ENCODE measurements at places on chromosomes 1 and 21.

- no peak for DNase-seq
Measured at GRCh38 chr1:94846308-94846707, 26.2 kb downstream of the SLC44A3 start.

- no peak for DNase-seq
Measured at GRCh38 chr21:46607636-46608035, 2.8 kb upstream of the S100B start.

- no peak for DNase-seq
Measured at GRCh38 chr1:30740251-30741238, 17.0 kb downstream of the LAPTM5 start.

DNA sequence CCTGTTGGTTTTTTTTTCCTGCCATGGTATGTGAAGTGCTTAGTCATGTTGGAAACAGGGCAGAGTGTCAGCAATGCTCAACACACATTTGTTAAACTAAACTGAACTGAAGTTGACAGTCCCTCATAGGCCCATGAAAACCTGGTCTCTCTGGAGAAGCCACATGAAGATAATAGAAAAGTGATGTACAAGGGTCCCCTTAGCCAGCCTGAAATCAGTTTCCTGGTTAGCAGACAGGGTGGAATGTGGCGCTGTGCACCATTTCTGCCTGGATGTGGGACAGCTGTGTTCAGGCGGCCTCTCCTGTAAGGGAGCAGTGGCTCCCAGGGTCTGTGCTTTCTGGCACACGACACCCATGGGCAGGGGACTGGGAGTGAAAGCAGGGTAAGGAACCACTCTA is 9.9 kb upstream of the CHI3L1 start:
- no peak for DNase-seq

GRCh38 chr1:19179597-19180264 is 30.3 kb downstream of the UBR4 start:
- no peak for DNase-seq

DNA sequence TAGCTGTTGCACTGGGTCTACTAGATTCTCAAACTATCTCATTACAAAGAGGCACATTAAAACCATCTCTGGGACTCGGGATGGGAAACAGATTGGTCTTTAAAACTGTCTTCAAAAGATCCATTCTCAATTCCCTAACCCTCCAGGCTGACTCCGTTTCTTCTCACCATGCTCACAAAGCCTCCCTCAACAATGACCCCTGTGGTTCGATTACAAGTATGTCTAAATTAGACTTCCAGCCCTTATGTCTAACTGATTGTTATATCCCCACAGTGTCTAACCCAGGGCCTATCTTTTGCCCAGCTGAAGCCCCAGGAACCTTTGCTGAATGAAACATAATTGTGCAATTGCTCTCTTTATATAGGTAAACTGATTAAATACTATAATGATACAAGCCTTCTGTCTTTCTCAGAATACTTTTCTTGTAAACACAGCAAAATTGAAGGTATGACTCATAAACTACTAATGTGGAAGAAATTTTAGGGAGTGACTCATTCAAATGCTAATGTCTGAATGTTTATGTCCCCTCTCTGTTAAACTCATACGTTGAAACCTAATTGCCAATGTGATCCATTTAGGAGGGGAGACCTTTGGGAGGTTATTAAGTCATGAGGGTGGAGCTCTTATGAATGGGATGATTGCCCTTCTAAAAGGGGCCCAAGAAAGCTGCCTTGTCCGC is 65.6 kb upstream of the DAB1 start:
- DNase-seq, result no peak

DNA sequence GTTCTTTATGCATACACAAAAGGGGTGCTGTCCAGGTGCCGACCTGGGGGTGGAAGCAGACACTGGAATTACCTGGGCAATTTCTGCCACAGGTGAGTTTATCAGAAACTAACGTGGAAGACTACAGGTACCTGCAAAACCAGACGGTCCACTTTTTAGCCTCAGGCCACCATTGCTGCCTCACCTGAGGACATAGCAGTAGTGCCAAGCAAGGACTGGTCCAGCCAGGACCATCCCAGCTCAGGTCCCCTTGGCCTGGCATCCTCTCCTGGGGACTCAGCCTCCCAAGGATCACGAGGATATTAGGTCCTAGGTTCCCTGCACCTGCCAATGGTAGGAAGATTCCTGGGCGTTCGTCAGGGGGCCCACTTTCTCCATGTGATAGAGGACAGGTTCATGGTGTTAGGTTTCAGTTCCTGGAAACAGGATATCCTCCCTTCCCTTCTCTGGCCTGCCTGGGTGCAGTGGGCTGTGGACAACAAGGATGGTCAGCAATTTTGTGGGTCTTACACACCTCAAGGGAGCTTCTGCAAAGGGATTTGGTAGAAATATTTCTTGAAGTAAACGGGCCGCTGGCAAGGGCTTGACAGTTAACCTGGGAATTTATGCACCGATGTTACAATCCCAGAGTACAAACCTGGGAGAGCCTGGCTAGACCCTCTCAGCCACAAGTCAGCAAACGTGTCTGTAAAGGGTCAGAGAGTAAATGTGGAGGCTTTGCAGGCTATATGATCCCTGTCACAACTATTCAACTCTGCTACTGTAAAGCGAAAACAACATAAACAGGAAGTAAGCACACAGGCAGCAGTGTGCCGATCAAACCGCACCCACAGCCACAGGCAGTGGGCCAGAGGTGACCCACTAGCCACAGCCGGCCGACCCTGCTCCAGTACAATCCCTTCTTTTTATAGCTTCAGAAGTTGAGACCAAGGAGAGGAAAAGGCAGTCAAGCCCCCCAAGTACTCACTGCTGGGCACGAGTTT is 71.4 kb upstream of the RAB4A start:
- no peak for DNase-seq

GRCh38 chr1:81432654-81433109 is 368.1 kb upstream of the ADGRL2 start:
- no peak for DNase-seq

DNA sequence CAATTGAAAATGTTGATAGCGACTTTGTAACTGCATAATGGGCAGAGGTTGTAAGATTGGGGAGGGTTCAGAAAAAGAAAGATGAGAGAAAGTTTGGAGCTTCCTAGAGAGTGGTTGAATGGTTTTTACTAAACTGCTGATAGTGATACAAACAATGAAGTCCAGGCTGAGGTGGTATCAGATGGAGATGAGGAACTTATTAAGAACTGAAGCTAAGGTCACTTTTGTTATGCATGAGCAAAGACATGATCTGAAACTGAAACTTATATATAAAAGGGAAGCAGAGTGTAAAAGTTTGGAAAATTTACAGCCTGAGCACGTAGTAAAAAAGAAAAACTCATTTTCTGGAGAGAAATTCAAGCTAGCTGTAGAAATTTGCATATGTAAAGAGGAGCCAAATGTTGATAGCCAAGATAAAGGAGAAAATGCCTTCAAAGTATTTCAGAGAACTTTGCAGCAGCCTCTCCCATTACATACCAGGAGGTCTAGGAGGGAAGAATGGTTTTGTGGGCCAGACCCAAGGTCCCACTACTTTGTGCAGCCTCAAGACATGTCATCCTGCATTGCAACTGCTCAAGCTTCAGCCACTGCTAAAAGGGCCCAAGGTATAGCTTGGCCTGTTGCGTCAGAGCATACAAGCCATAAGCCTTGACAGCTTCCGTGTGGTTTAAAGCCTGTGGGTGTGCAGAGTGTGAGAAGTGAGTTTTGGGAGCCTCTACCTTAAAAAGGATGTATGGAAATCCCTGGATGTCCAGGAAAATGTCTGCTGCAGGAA is 843.9 kb downstream of the AMY1C start:
- DNase-seq, result no peak

DNA sequence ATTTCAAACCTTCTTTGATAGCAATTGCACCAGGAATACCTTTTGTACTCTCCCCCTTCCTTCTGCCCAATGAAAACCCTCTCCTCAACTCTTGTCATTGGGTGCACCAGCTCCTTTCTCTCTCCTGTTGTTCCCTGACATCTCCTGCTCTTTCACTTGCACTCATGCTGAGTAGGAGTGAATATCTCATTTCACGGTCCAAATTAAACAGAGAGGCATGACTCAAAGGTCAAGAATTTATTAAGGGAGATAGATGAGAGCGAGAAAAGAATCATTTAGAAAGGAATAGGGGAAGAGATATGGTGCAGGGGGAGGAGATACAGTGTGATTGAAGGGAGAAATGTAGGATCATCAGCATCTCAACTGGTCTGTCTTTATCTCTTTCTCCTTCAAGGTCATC is 22.1 kb downstream of the AIM2 start:
- DNase-seq, result no peak

- no peak for DNase-seq
Measured at GRCh38 chr1:234605983-234606783, 3.8 kb downstream of the IRF2BP2 start.

DNA sequence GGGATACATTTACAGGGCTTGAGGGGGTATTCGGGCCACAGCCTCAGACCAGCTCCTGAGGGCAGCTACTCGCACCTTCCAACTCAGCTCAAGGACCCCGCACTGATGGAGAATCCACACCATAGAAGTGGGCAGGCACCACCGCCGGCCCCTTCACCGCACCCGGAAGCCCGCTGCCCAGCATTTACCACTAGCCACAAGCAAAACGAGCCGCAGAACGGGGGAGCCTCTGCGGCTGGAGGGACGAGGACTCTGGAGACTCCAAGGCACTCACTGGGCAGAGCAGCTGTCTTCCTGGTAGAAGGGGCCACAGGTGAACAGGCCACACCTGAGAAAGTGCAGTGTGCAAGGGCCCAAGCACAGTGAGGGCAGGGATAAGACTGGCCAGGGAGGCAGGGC is 5.4 kb downstream of the UBE2J2 start:
- DNase-seq, result no peak

GRCh38 chr1:174322202-174322862 is 125.4 kb upstream of the GPR52 start:
- no peak for DNase-seq

DNA sequence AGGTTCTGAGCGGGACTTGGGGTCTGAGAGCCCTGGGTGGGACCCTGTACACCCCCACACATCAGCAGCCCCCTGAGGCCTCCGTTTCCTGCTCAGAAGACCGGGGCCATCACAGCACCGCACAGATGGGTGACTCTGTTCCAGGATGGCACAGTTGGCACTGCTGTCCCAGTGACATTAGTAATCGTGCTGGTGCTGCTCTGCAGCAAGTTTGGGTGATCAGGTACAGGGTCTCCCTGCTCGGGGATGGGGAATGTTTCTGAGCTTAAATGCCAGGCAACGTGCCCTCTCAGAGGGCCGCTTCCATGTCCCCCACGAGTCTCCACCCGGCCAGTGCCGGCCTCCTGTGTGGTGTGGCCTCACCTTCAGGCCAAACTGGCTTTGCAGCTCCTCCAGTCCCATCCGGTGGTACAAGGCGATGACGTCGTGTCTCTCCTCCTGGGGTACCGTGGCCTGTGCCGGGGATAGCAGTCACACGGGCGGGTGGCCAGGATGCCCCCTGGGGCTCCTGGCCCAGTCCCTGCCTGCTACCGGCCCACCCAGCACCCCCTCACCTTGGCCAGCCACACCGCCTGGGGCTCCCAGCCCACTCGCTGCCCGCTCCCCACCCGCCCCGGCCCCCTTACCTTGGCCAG is 17.1 kb downstream of the PRXL2B start:
- DNase-seq, result no peak

DNA sequence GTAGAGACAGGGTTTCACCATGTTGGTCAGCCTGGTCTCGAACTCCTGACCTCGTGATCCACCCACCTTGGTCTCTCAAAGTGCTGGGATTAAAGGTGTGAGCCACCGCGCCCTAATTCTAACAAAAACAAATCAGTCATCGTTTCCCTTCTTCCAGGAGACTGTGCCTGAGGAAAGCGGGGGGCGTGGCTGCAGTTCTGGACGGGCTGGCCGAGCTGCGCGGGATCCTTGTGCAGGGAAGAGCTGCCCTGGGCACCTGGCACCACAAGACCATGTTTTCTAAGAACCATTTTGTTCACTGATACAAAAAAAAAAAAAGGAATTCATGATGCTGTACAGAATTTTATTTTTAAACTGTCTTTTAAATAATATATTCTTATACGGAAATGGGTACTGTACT is 104.2 kb downstream of the WDR4 start:
- no peak for DNase-seq
